ENCODE measurements at places on chromosomes 2 and 18. TPM values are rescaled to one million over a fixed set of nuclear protein-coding genes. Genes with fewer than 3 reads are reported as not detected.

Gene ZNF24
- total RNA-seq = 53.9 TPM

DNA sequence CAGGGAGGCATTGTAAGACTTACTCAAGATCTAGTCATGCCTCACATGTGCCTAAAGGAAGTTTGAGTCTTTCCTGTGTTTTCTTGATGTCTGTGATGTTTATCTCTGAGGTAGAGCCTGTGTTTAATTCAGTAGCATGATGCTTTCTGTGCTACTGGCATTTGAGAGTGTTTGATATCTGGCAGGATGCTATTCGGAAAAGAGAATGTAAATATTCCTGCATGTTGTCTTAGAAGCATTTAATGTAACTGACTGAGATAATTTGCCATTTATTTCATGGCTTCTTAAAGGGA is 58.8 kb downstream of the GREB1L start:
- DNase-seq = no peak

- no peak for DNase-seq
These were observed 283.0 kb downstream of the RND3 start for GRCh38 chr2:150204451-150204850.

- DNase-seq = no peak
These were observed 7.5 kb downstream of the ADCY3 start for GRCh38 chr2:24912523-24912922.

- no peak for DNase-seq
These were observed 39.0 kb upstream of the NEDD4L start for GRCh38 chr18:58005011-58005410.

DNA sequence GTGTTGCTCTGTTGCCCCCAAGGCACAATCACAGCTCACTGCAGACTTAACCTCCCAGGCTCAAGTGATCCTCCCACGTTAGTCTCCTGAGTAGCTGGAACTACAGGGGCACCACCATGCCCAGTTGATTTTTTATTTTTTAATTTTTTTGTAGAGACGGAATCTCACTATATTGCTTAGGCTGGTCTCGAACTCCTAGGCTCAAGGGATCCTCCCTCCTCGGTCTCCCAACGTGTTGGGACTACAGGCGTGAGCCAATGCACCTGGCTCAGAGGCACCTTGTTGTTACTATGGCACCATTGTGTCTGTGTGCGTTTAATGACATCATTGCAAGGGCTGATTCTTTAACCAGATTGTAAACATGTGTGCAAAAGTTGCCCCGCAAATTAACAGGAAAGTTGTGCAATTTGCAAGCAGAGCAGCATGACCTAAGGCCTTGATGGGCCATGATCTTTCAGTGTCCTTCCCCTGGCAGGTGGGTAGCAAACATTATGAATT is 22.6 kb downstream of the TCF23 start:
- DNase-seq = no peak

DNA sequence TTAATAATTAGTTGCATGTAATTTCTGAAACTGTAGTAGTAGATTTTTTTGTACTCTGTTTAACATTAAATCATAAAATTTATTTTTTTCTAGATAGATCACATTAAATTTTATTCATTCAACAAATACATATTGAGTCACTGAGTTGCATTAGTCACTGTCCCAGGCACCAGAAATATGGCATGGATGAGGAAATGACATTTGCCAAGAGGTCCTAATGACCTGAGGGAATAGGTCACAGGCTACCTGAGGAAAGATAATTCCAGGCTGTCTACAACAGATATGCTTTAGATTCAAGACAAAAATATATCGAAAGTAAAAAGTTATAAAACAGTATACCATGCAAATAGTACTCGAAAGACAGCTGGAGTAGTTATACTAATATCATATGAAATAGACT is 852.4 kb upstream of the ACVR2A start:
- DNase-seq = no peak

- DNase-seq = no peak
These were observed 88.1 kb downstream of the PRPF40A start for GRCh38 chr2:152629202-152629601.

All from CD4-positive, CD25-positive, alpha-beta regulatory T cell (primary cell).